ENCODE measurements at places on chromosomes 7 and 10.

DNA sequence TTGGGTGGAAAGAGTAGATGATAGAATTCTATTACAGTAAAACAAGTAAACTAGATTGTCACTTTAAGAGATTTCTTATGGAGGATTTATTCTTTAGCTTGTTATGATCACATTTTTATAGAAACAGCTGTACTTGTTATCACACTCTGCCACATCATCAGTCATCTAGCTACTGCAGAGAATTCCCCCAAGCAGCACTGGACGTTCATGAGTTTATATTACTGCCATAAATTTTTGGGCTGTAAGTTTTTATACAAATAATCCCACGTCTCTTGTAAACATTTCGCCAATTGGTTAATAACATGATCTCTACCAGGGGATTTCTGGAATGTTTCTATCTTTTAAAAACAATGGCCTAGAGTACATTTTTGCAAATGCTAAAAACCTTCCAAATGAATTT, 238.8 kb downstream of the POLR1F start:
- DNase-seq: no peak

DNA sequence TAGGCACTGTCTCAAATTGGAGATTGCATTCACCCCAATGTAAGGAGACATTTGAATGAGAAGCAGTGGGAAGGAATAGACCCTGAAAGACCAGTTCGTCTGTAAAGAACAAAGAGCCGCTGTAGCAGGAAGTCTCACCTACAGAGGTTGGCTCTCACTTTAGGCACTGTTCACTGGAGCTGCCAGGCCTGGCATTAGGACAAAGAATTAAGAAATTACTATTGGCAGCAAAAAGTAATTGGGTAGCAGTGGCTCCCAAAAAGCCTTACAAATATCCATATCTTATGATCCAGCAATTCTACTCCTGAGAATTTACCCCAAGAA, 10.5 kb upstream of the TEX36 start:
- DNase-seq: no peak

DNA sequence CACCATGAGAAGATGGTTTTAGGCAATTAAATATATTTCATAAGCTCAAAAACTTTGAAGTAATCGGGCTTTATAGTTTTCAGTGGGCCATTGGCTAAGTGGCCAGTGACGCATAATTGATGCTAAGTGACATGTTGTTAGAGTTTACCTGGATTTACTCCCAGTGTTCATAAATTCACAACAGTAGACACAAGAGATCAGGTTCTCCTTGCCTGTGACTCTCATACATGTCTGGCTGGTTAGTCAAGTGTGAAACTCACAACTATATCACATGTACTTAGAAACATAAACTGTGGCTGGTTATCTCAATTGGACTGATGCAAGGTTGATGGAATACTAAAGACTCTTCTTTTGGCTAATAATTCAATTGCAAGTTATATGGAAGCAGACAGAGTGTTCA, 26.2 kb downstream of the ASB15 start:
- DNase-seq: no peak

GRCh38 chr10:74027702-74028101, 29.8 kb downstream of the VCL start:
- DNase-seq: no peak

DNA sequence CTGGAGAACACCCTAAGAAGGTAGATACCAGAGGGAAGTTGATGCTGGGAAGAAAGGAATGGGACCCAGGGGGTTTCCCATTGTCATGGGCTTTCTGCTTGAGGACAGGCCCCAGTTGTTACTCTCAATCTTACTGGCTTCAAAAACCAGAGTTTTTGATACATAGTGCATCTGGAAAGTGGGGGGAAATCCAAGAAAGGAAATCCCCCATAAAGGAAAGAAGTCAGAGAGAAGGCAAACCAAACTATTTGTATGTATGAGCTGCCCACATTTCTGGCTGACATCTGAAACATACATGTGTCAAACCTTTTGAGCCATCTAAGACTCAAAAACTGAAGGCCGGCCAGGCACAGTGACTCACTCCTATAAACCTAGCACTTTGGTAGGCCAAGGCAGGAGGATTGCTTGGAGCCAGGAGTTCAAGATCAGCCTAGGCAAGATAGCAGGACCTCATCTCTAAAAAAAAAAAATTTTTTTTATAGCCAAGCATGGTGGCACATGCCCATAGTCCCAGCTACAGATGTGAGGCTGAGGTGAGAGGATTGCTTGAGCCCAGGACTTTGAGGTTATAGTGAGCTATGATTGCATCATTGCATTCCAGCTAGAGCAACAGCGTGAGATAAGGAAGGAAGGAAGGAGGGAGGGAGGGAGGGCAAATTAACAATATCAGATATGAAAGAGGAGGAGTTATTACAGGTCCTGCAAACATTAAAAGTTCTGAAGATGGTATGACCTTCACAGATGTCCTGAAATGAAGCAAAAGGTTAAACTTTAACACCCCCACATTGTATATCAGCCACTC, 6.7 kb upstream of the COA1 start:
- no peak for DNase-seq

DNA sequence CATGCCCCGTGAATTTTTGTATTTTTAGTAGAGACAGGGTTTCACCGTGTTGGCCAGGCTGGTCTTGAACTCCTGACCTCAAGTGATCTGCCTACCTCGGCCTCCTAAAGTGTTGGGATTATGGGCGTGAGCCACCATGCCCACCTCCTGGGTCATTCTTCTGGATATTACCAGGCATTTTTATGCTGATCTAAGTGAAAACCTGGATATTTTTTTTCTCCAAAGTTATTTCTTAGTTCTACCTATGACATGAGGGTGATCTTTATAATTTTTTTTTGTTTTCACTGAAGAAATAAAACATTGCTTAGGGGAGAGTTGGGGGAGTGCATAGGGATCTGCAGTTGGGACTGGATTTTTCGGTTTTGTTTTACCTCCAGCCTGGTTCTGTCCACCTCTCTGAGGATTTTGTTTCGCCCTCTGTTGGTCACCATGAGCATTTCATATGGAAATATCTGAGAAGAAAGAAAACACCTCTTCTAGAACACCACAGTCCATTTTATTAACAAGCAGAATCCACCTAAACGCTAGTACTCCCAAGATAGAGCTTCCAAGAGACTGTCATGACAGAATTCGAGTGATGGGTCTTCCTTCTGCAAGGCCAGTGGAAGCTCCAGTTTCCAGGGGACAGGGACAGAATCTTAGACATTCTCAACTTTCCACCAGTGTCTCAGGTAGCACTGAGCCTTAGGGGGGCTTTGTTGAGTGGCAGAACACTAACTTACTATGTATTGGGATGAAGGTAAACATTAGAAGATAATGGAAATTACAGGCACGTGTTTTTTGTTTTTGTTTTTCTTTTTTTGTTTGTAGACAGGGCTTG, 33.4 kb upstream of the AFAP1L2 start:
- no peak for DNase-seq

GRCh38 chr7:112411186-112411795, 39.0 kb upstream of the IFRD1 start:
- DNase-seq: no peak
